Ovary (tissue), 10 donors: ENCODE measurements at places on chromosomes 7 and 10. TPM values are rescaled to one million over a fixed set of nuclear protein-coding genes. Genes with fewer than 3 reads are reported as not detected.

GRCh38 chr7:1012004-1012715 lies 29.2 kb downstream of the CYP2W1 start:
- H3K27ac ChIP-seq = no peak overlapping the region
- H3K4me1 ChIP-seq = peaks cover 3% of the 10 kb centered on the region
- no peak overlapping the region for H3K4me3 ChIP-seq

DNA sequence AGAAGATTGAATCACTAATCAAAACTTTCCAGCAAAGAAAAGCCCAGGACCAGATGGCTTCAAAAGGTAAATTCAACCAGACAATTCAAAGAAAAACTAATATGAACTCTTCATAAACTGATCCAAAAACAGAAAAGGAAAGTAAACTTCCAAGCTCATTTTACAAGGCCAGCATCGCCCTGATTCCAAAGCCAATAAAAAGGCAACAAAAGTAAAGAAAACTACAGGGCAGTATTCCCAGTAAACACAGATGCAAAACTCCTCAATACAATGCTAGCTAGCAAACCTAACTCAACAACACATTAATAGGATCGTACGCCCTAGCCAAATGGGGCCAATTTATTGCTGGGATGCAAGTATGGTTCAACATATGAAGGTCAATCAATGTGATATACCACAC lies 53.1 kb downstream of the RNF32 start:
- H3K27me3 ChIP-seq = no peaks in the 10 kb centered on the region
- DNase-seq = no peak
- H3K4me1 ChIP-seq = no peaks in the 10 kb centered on the region
- no peak overlapping the region for H3K4me3 ChIP-seq
- no peaks in the 10 kb centered on the region for H3K36me3 ChIP-seq

Gene ZNF282
- 24.5 TPM for total RNA-seq

DNA sequence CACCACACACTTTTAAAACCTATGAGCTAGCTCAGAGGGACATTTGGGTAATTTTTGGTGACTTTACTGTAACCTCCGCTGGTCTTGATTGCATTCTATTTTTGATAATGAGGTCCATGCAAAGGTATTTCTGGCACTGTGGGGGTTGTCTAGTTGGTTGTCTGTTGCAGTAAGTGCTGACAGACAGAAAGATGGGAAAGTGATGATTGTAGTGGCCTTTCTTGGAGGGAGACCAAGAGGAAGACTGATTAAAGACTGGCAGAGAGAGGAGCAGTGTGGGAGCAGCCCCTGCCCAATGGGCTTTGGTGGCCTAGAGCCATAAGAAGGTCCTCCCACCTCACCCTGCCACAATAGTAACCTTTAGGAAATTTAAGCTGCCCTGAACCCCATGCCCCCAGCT lies 173.4 kb upstream of the CTBP2 start:
- no peak for DNase-seq
- no peak overlapping the region for H3K4me3 ChIP-seq
- no peak overlapping the region for H3K27ac ChIP-seq
- H3K27me3 ChIP-seq = no peaks in the 10 kb centered on the region
- H3K36me3 ChIP-seq = no peaks in the 10 kb centered on the region

DNA sequence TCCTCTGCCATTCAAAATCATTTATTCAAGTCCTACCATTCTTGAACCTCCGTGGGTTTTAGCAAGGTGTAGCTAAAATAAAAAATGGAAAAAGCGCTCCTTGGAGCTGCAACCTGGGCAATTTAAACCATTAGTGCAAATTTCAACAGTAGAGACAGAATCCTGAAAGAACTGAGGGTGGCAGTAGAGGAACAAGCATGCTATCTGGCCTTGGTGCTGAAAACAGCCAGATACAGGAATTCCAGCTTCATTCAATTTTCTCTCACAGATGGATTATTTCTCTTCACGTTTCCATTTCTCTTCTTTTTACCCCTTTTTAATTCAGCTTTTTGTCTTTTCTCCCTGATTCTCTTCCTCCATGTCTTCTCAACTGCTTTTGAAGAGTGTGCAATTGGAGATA lies 77.7 kb downstream of the OTUD1 start:
- DNase-seq = no peak
- no peak overlapping the region for H3K27ac ChIP-seq
- no peaks in the 10 kb centered on the region for H3K4me1 ChIP-seq
- H3K36me3 ChIP-seq = no peaks in the 10 kb centered on the region
- no peak overlapping the region for H3K4me3 ChIP-seq

Gene FAM237B
- not detected for total RNA-seq

DNA sequence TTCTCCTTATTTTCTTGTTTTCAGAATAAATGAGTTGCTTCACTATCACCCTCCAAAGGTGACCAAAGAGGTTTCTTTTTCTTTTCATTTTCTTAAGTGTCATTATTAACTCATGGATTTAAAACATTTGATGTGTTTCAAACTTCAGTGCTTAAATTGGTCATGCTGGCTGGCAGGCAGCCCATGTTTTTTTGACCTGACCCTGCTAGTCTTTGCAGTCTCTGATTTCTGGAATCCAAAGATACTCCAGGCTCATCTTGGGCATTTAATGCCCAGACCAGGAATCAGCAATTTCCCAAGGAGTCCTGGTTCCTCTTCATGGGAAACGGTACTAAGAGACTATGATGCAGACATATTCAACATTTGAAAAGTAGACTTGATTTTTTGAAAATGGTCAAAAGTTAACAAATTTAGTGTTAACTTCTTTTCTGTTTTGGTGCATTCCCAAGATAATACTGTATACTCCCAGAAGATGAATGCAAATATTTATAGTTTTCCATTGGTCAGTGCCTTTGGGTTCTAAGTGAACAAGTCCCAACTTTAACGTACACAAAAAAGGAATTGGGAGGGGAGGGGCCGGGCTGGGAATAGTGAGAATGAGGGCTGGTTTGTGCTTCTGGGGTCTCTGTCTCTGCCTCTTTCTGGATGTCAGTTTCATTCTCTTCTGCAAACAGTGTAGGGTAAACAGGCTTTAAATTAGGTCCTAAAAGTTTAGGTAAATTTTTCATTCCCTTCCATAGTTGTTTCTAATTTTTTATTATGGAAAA lies 19.8 kb downstream of the NUB1 start:
- H3K4me3 ChIP-seq = no peak overlapping the region
- H3K36me3 ChIP-seq = no peaks in the 10 kb centered on the region
- H3K4me1 ChIP-seq = no peaks in the 10 kb centered on the region
- no peak overlapping the region for H3K27ac ChIP-seq

GRCh38 chr10:127313996-127314700 lies 117.8 kb upstream of the INSYN2A start:
- no peak overlapping the region for H3K27ac ChIP-seq
- H3K4me3 ChIP-seq = no peak overlapping the region
- no peaks in the 10 kb centered on the region for H3K4me1 ChIP-seq
- no peak for DNase-seq

- DNase-seq = no peak
- no peak overlapping the region for H3K4me3 ChIP-seq
- no peak overlapping the region for H3K27ac ChIP-seq
- H3K36me3 ChIP-seq = no peaks in the 10 kb centered on the region
- H3K4me1 ChIP-seq = peaks cover 2% of the 10 kb centered on the region
Observed at GRCh38 chr10:33327751-33328150, 6.7 kb downstream of the NRP1 start.

DNA sequence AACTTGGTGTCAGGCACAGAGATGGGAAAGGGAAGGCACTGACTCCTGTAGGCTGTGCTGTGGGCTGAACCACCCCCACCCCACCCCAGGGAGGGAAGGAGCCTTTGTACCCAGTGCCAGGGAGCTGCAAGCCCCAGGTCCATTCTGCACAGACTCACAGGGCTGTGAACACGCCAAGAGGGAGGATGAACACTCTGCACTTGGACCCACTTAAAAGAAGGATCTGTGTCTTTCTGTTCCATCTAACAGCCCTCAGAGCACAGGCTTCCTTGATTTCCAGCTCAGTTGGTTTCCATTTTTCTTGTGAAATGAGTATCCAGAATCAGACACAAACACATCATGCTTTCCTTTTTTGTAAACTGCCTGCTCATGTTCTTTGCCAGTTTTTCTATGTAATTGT lies 84.9 kb downstream of the GRB10 start:
- no peaks in the 10 kb centered on the region for H3K27me3 ChIP-seq
- no peak overlapping the region for H3K4me3 ChIP-seq
- H3K36me3 ChIP-seq = no peaks in the 10 kb centered on the region
- H3K4me1 ChIP-seq = no peaks in the 10 kb centered on the region

Gene CPN1
- total RNA-seq = not detected

Gene DNAH11
- 3.2 TPM for total RNA-seq

- no peak overlapping the region for H3K27ac ChIP-seq
- H3K27me3 ChIP-seq = no peaks in the 10 kb centered on the region
- no peaks in the 10 kb centered on the region for H3K36me3 ChIP-seq
- no peak overlapping the region for H3K4me3 ChIP-seq
- peaks cover 5% of the 10 kb centered on the region for H3K4me1 ChIP-seq
- no peak for DNase-seq
Observed at GRCh38 chr10:61463035-61463909, 10.1 kb upstream of the TMEM26 start.

Gene EPC1
- 35.6 TPM for total RNA-seq

DNA sequence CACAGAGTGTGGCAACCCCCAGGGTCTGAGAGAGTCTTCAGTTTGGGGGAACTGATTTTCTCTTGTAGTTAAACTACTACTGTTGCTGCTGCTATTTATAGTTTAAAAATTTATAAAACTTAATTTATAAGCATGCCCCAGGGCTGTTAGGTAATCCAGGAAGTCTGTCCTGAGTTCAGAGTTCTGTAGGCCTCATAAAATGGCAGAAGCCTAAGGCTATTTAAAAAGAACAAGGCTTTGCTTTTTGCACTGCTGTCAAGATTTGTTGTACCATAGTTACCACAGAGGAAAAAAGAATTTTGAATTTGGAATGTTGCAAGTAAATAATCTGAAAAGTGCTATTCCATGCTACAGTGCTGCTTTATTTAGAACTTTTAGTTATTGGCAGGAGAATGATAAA lies 66.1 kb downstream of the AGK start:
- no peaks in the 10 kb centered on the region for H3K36me3 ChIP-seq
- DNase-seq = no peak
- no peaks in the 10 kb centered on the region for H3K27me3 ChIP-seq
- H3K27ac ChIP-seq = no peak overlapping the region
- no peaks in the 10 kb centered on the region for H3K4me1 ChIP-seq

Gene RBM17
- 89.7 TPM for total RNA-seq

Gene ADGRA1
- not detected for total RNA-seq

DNA sequence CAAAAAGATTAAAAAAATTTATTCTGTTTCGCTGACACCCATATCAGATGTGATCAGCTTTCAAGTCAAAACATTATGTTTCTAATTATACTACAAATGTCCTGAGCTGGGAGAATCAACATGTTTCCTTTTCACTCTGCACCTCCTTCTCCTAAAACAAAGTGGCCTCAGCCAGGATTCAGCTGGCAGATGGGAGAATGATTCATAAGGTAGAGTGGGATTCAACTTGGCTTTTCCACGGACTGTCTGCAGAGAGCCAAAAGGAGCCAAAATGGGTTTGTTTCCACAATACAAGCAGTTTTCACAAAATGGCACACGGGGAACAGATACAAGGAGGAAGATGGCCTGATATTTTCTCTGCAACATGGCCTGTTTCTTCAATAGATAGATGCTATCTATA lies 376.5 kb upstream of the PRKCQ start:
- no peaks in the 10 kb centered on the region for H3K27me3 ChIP-seq
- no peaks in the 10 kb centered on the region for H3K36me3 ChIP-seq
- H3K27ac ChIP-seq = no peak overlapping the region
- H3K4me1 ChIP-seq = peaks cover 1% of the 10 kb centered on the region
- no peak for DNase-seq
- H3K4me3 ChIP-seq = no peak overlapping the region

GRCh38 chr10:119289227-119289920 lies 82.0 kb downstream of the GRK5 start:
- H3K4me3 ChIP-seq = no peak overlapping the region
- H3K36me3 ChIP-seq = no peaks in the 10 kb centered on the region
- H3K4me1 ChIP-seq = peaks cover 51% of the 10 kb centered on the region
- DNase-seq = no peak

Gene TAS2R5
- total RNA-seq = 3.0 TPM

GRCh38 chr10:947051-947450 lies 15.5 kb upstream of the LARP4B start:
- no peaks in the 10 kb centered on the region for H3K4me1 ChIP-seq
- H3K27me3 ChIP-seq = no peaks in the 10 kb centered on the region
- no peak overlapping the region for H3K4me3 ChIP-seq
- no peak for DNase-seq
- H3K36me3 ChIP-seq = no peaks in the 10 kb centered on the region

Gene INSYN2A
- total RNA-seq = 0.57 TPM

DNA sequence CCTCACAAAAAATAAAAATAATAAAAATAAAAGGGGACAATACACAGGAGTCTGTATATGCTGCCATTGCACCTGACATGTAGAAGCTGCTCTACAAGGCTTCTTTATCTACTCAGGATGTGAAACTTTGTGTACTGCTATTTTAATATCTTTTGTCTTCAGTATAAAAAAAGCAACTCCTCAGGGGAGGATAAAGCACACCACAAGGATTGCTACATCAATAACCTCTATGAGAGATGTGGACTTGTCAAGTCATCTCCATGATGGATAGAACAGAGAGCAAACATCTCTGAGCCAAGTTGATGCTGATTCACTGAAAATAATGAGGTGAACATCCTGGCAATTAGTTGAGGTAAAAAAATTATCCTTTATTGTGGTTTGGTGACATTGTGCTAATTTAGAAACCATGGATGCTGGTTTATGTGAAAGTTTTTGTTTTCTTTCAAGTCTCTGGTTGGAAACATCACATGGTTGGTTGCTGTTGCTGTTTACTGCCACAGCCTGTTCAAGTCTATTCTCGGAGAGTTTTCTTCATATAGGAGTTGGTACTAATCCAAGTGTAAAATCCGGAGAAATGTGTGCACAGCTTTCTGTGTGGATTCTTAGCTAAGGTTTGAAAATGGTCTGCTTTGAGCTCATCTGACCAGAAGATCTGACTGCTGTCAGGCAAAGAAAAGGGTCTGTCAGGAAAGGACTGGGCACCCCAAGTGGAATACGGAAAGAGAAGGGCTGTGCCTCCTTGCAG lies 1.5 kb upstream of the HECW1 start:
- no peak overlapping the region for H3K27ac ChIP-seq
- no peak overlapping the region for H3K4me3 ChIP-seq
- H3K27me3 ChIP-seq = no peaks in the 10 kb centered on the region

DNA sequence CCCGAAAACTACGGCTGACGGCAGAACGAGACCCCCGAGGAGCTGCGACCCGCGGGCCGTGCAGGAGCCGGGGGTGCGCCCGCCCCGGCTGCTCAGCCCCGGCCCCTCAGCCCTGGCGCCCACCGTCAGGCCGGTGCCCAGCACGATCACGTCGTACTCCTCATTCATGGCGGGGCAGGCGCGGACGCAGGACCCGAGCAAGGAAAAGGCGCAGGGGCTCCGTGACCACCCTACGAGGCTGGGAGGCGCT lies 218 bp downstream of the GDI2 start:
- peak overlapping the region; percentile 75 for H3K27ac ChIP-seq
- no peaks in the 10 kb centered on the region for H3K27me3 ChIP-seq
- H3K36me3 ChIP-seq = no peaks in the 10 kb centered on the region

GRCh38 chr10:13902868-13903587 lies 316.3 kb downstream of the PRPF18 start:
- H3K27me3 ChIP-seq = no peaks in the 10 kb centered on the region
- no peak overlapping the region for H3K4me3 ChIP-seq
- no peak for DNase-seq
- H3K36me3 ChIP-seq = no peaks in the 10 kb centered on the region
- no peaks in the 10 kb centered on the region for H3K4me1 ChIP-seq
